ENCODE measurements at places on chromosomes 3 and 15.

- DNase-seq, result no peak
These were observed 1062.2 kb upstream of the EPHA6 start for GRCh38 chr3:95752199-95752598.

- DNase-seq, result no peak
These were observed 11.6 kb downstream of the FSIP1 start for GRCh38 chr15:39770748-39771689.

DNA sequence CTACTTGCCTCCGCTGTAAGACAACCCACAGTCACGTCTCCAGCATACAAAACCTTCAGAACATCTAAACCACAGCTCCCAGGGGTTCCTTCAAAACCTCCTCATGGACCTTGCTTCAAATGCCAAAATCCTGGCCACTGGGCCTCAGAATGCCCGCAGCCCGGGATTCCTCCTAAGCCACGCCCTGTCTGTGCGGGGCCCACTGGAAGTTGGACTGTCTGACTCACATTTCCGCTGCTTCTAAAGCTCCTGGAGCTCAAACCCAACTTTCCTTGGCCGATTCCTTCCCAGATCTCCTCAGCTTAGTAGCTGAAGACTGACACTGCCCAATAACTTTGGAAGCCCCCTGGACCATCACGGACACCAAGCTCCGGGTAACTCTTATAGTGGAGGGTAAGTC lies 17.9 kb upstream of the OR5H6 start:
- no peak for DNase-seq

DNA sequence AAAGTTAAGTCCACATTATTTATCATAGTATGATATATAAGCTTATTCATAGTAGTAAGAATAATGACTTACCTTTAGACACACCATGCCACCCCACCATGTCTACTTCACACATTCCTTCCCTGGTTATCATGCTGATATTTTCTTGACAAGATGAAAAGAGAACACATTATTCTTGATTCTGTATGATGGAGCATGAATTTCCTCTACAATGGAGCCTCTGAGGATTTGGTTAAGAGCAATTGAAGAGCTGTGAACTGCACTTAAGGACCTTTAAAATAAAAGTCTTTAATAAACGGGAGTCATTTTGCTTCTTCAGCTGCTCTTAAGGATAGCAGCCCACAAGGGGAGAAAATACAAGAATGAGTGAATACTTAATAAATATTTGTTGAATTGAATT lies 226.7 kb downstream of the CADM2 start:
- no peak for DNase-seq

GRCh38 chr3:4061195-4061594 lies 242.0 kb upstream of the SETMAR start:
- no peak for DNase-seq

GRCh38 chr3:27311400-27311799 lies 57.8 kb downstream of the NEK10 start:
- no peak for DNase-seq

GRCh38 chr3:177179281-177180067 lies 17.8 kb downstream of the TBL1XR1 start:
- DNase-seq, result no peak

DNA sequence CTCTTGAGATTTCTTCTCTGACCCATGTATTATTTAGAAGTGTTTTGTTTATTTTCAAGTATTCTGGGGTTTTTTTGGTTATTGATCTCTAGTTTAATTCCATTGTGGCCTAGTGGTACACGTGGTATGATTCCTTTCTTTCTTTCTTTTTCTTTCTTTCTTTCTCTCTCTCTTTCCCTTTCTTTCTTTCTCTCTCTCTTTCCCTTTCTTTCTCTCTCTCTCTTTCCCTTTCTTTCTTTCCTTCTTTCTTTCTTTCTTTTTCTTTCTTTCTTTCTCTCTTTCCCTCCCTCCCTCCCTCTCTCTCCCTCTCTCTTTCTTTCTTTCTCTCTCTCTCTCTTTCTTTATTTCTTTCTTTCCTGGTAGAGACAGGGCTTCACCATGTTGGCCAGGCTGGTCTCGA lies 85.7 kb upstream of the UBE2E1 start:
- DNase-seq, result no peak

GRCh38 chr3:123698813-123699212 lies 114.0 kb upstream of the HACD2 start:
- no peak for DNase-seq

DNA sequence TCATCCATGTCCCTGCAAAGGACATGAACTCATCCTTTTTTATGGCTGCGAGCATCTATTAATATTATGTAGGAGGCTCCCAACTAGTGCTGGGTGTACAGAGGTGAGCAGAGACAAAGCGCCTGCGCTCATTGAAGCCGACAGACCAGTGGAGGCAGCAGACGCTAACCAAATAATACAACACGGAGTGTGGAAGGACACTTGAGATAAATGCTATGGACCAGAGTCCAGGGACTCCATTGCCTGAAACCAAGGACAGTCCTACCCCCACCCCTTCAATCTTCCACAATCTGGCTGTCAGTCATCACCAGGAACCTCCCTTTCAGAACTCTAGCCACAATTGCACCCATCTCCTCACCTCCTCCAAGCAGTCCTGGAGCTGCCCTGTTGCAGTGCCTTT lies 41.5 kb downstream of the KLHL6 start:
- DNase-seq, result no peak

DNA sequence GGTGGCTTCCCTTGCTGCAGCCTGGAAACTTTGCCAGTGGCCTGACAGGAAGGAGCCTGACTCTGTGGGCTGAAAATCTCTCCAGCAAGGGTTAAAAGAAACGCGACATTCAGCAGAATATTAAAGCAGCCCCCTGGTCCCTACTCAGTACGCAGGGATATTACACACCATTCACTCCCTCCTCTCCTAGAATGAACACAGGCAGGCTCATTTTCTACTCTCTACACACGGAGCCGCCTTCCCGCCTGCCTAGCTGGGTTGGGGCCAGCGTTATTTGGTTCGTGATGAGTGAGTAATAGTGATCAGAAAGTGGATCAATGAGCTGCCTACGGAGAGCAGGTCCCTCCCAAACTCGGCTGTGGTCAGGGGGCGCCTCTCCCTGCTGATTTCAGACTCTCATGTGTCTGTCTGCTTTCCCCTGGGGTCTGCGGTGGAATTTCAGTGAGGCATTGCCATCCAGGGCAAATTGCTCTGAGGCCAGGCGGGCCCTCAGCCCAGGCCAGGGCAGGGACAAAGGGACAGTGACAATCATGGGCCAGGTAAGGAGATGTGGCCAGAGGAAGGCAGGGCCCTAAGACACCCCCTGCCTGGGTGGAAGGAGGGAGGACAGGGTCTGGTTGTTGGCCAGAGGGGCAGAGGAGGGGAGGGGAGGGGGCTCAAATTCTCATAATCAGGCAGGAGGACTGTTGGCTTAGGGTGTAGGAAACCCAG lies 2.8 kb downstream of the EPHB1 start:
- DNase-seq, result no peak

GRCh38 chr3:79724206-79724605 lies 43.6 kb downstream of the ROBO1 start:
- DNase-seq, result no peak

DNA sequence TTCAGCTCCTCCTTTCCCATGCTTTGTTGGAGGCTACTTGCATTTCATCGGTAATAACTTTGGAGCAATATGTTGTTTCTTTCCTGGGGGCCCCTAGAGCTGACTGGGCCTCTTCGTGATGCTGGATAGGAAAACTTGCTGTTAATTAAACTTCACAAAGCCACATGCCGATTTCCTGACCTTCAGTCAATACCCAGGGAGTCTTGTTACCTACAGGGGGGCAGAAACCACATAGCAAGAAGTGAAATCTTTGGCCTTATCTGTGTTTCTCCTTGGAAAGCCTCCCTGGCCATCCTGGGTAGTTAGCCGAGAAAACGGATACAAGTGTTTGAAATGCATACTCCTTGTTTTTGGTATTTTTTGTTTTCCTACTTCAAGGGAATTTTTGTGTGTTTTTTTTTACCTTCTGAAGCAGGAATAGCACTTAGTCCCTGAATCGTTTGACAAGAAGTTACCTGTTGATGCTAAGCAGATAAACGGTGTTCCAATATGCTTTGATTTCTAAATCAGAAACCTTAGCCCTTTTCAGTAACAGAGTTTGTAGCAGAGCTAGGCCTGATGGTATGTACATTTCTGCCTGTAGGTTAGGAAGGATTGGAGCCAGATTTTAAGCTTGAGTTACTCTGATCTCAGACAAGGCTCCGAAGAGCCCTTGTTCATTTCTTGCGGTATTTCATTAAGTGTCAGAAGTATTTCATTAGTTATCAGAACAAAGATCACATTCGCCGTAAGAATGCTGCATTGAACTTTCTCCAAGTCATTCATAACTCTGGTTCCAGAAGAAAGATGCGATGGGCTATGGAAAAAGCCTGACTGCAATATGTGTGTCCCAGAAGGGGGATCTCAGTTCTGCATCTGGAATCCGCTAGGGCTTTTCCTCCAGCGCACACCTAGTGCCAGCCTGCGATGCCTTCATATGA lies 111.5 kb downstream of the THSD4 start:
- no peak for DNase-seq

DNA sequence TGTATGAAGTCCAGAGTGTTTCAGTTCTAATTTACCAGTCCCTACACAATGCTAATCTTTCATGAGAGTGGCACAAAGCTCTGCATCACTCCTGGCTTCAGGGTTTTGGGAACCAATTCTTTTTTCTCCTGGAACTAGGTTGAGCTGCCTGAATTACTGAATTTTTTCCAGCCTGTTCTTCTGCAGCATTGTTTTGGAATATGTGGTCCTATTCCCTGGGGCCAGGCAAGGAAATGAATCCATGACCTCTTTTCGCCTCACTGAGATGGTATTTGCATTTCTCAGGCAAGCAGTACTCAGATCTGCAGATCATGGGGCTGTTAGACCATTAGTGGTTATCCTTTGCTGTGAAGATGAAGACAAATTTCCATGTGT lies 25.6 kb upstream of the GPR171 start:
- no peak for DNase-seq

DNA sequence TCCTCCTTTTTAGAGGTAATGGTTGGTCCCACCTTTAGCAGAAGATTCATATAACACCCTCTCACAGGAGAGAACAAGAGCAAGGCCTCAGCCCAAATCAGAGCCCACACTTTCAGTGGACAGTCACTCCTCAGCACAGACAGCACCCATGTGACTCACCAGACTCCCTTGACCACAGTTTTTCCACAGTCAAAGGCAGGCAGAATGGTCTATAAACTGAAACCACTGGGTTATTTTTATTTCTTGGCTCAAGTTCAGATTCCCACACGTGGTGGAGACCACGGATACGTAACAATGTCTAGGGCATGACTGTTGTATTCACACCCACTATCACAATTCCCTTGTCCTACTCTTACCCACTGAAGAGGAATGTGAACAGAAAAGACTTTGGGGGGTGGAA lies 237.8 kb upstream of the UBE2E1 start:
- DNase-seq, result no peak

GRCh38 chr15:89707577-89707976 lies 17.0 kb downstream of the WDR93 start:
- no peak for DNase-seq

- no peak for DNase-seq
These were observed 38.4 kb downstream of the RASGRF1 start for GRCh38 chr15:79051941-79052731.

DNA sequence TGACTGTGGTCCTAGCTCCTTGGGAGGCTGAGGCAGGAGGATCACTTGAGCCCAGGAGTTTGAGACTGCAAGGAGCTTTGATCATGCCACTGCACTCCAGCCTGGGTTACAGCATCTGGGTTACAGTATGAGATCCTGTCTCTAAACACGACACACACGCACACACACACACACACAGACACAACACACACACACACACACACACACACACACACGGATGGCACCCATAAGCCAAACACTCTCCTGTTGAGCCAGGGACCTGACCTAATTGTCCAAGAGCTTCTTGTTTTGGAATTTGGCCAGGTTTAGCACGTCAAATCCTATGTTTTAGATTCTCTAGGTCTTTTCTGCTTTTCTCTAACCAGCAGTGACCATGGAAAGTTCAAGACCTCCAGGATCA lies 26.8 kb downstream of the EID1 start:
- DNase-seq, result no peak

- no peak for DNase-seq
These were observed 153.2 kb upstream of the THBS1 start for GRCh38 chr15:39427705-39428104.

GRCh38 chr3:172098698-172099494 lies 59.5 kb downstream of the FNDC3B start:
- DNase-seq, result no peak

DNA sequence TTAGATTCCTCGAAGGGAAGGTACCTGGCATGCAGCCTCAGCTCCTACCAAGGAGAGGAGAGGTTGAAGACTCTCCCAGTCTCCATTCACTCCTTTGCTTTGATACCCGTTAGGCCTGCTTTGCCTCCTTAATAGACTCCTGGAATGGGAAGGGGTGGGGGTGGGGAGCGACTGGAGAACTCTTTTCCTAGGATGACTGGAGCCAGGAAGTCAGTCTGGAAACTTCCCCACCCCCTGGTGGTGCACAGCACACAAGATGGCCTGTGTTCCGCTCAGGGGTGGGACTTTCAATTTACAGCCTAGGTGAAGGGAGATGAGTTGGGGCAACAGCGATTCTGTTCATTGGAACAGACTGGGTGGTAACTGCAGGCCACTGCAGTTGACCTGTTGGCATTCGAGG lies 21.4 kb upstream of the CELF6 start:
- DNase-seq, result no peak

- DNase-seq, result no peak
These were observed 267.8 kb downstream of the ADAMTS17 start for GRCh38 chr15:100073982-100074381.

DNA sequence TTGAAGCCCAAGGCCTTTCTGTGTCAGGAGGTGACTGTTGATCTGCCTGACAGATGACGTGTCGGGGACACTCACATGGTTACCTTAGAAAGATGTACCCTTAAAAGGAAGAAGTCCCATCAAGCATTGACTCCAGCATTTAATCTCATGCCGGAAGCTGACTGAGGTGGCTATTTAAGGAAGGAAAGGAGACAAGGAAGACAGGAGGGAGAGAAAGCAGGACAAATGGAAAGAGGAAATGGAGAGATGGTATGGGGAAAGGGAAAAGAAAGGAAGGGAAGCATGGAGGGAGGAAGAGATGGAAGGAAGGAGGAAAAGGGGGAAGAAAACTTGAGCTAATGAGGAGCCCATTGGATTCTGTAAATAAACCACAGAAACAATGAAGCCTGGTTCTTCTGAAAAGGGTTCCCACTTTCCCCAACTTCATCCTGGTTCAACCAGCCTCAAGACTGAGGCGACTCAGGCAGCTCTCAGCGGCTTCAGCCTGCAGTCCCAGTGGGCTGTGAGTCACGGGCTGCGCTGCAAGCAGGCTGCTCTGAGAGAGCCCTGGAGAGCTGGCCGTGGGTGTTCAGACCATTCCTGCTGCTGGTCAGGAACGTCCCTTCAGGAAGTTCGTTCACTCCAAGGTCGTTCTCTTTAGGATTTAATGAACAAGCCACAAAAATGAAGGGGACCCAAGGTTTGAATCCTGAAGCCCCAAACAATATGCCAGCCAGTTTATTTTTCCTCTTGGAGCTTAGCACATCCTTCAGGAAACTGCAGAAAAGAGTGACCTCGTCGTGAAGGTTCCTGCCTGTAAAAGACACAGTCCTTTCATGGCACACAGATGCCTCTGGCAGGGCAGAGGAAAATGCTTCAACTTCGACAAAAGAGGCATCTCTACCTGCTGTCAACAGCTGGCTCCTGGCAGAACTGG lies 69.6 kb upstream of the THBS1 start:
- no peak for DNase-seq

GRCh38 chr3:130900959-130901358 lies 7.1 kb downstream of the ATP2C1 start:
- DNase-seq, result no peak

GRCh38 chr3:144762091-144762490 lies 790.5 kb downstream of the DIPK2A start:
- no peak for DNase-seq

- no peak for DNase-seq
These were observed 165.6 kb downstream of the LPP start for GRCh38 chr3:188319569-188319968.

All from NCI-H2081 treated with DMSO at 0.1 percent for 48 hours (cell line).